ENCODE measurements at places on chromosomes 7 and 10.

GRCh38 chr7:99562832-99563231 is 4.4 kb downstream of the ZNF655 start:
- no peak for DNase-seq

DNA sequence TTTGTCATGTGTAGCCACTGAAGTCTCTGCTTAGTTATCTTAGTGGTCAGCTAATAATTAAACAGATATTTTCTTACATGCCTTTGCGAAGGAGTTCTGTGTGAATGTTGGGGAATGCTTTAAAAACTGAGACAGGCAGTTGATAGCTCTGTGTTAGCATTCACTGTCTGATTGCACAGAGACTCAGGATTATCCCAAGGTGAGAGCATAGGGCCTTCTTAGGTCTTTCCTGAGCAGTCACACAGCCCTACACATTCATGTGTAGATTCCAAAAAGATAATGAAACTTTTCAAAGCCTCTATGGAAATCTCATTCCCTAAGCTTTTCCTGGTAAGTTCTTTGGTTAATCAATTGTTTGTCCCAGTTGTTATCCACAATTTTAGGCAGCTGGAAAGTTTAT is 67.7 kb downstream of the CASD1 start:
- no peak for DNase-seq

- no peak for DNase-seq
These were observed 2.0 kb upstream of the PCOLCE start for GRCh38 chr7:100599911-100600729.

GRCh38 chr10:132972149-132972985 is 30.0 kb upstream of the CFAP46 start:
- DNase-seq, result no peak

All from B cell (primary cell).